Activated CD4-positive, alpha-beta T cell treated with anti-CD3 and anti-CD28 coated beads, Interleukin-2, amount 50 U/mL, for 1 hour (primary cell): ENCODE measurements at places on chromosomes 16 and 17.

- no peak for DNase-seq
These were observed 20.5 kb upstream of the METTL16 start for GRCh38 chr17:2532146-2532720.

DNA sequence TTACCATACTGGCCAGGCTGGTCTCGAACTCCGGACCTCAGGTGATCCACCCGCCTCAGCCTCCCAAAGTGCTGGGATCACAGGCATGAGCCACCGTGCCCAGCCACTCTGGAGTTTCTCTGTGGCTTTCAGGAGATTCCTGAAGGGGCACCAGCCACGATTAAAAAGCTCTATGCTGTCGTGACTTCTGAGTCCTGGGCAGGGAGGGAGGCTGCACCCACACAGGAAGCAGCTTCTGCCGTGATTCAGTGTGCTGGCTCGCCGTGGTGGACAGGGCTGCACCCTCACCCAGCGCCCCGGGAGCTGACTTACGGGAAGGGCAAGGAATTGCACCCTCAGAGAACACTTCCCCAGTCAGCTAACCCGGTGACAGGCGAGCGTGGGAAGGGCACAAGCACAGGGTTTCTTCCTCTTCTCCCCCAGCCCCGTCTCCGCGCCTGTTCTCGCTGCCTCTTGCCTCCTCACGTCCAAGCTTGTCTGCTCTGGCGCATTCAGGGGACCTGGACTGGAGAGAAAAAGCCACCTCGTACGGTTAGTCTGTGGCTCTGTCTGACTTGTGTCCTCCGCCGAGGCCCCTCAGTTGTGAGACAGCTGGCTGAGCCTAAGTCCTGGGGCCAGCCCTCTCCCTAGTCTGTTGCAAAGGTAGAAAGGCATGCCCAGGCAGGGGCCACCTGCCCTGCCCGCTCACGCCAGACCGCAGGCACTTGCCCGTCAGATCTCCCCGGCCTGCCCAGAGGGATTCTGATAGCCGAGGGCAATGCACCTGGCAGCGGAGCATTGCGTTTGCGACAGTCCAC lies 145.0 kb downstream of the SEC14L1 start:
- DNase-seq, result no peak

- no peak for DNase-seq
These were observed 2.8 kb downstream of the HAGH start for GRCh38 chr16:1823821-1824220.

GRCh38 chr17:20141198-20141972 lies 132.2 kb downstream of the SPECC1 start:
- no peak for DNase-seq

DNA sequence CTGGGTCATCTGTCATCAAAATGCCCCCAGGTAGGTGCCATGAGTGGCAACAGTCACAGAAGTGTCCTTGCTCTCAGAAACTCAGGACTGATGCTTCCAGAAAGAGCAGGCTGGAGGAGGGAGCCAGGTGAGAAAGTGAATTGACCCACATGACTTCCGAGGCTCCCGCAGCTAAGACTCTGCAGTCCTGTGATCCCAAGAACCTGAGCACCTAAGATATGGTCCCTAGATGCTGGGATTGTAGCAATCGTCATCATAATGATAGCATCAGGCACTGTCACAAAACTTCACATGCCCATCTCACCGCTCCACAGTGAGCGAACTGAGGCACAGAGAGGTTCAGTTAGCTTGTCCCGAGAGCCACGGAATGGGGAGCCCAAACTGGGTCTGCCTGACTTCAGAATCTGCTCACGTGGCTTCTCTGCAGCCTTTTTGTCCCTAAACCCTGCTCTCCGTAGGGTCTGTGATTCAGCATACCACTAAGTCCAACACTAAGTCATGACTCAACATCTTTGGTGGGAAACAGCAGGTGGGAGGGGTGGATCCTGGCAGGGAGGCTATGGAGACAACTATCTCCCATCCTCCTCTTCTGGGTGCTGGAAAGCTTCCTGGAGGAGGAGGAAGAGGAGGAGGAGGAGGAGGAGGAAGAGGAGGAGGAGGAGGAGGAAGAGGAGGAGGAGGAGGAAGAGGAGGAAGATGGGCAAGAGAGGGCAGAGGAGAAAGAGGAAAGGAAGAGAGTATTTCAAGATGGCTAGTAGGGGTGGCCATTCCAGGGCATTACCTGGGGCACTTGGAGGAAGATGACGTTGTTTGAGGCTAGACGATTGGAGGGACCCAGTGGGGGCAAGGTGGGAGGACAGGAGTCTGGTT lies 55.5 kb upstream of the DLX4 start:
- no peak for DNase-seq

GRCh38 chr17:71107136-71107535 lies 937.8 kb downstream of the KCNJ2 start:
- DNase-seq, result no peak

DNA sequence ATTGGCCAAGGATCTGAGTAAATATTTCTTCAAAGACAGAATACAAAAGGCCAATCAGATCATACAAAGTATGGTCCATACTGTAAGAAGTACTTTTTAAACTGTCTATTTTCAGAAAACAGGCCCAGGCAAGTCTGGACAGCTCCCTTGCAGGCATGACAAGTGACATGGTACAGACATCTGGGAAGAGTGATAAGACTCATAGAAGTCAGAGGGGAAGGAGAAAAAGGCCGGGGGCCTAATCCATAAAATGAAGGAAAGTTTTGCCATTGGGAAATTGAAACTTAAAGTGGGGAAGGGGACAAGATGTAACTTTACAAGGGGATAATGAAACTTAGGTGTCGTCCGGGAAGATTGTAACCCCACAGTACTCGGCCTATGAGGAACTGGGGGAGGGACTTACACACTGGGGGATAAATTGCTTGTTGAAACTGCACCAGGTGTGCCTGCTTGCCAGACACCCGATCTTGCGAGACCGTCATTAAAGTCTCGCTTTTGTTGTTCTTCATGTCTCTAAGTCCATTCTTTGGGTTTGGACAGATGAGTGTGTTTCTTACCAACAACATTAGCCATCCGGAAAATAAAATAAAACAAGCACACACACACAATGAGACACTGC lies 684.0 kb downstream of the CDH11 start:
- no peak for DNase-seq

- no peak for DNase-seq
These were observed 821.1 kb upstream of the EEF2KMT start for GRCh38 chr16:5918567-5919130.

DNA sequence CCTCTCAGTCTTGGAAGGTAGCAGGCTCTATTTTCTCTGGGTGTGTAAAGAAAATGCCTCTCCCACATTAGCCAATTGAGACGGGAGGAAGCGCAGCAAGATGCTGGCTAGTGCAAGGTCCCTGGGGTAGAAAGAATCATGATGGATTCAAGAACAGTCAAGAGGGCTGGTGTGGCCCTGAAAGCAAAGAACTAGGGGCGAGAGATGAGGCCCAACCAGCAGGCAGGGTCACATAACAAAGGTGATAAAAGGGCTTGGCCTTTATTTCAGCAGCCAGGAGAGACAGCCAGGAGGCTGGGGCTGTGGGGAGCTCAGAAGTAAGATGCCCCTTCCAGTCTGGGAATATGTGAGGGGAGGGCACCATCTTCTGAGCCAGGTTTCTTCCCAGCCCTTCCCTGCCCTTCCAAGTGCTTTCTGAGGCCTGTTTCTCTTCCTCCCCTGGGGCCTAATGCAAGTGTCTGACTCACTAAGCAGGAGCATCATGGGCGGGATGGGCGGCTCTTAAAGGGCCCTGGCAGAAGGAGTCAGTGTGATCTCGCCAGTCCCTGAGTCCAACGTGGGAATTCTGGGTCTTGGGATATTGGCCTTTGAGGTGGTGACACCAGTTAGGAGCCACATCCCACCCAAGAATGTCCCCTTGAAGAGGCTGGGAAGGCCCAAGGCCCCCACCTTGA lies 3.9 kb upstream of the NLRC5 start:
- DNase-seq, result no peak

- DNase-seq, result no peak
These were observed 1.9 kb downstream of the CLEC16A start for GRCh38 chr16:10946308-10946707.

DNA sequence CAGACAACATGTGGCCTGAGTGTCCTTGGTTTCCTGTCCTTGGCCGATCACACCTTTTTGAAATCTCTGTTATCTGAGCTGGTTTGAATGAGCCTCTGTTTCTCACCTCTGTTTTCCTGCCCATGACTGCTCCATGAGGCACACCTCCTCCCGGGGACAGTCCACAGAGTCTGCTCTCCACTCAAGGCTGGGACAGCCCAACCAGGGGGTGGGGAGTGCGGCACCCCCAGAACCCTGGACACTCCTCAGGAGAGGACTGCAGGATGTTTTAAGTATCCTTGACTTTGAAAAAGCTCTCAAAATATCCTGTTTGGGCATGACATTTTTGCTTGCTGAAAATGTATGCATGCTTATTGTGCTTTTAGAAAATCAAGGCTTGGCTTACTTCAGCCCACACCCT lies 333.0 kb upstream of the N4BP1 start:
- no peak for DNase-seq

DNA sequence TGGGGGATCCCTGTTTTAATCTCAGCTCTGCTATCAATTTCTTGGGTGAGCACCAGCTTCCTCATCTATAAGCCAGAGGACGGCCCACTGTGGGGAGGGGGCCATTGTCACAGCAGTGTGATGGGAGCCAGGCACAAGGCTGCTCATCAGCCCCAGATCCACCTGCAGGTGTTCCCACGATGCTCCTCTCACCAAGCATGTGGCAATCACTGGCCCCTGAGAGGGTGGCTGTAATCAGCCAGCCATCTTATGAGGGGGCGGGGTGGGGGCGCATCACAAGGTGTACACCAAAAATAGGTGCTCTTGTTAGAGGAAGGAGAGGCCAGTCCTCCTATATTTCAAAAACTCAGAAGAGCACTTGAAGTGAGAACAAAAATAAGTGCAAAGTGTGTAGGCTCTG lies 31.2 kb downstream of the HNF1B start:
- no peak for DNase-seq

DNA sequence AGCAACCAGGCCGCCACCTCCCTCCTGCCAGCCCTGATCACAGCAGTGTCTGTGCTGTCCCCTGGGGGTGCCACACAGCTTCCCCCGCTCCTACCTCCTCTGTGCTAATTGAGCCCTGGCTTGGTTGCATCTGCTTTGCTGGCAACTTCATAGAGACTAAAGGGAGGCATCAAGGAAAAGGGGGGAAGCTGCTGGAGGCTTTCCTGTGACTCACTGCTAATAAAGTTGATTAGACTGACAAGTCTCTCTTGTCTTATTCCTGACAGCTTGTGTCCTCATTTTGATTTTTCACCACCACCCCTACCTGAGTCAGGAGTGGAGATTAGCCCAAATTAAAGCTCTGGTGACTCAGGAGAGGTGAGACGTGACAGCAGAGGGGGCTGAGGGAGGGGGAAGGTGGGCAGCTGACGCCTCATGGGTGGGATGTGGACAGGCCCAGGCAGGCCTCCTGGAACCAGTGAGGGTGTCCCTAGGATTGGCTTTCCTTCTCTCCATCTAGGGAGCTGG lies 310.0 kb downstream of the CBLN1 start:
- DNase-seq, result no peak

DNA sequence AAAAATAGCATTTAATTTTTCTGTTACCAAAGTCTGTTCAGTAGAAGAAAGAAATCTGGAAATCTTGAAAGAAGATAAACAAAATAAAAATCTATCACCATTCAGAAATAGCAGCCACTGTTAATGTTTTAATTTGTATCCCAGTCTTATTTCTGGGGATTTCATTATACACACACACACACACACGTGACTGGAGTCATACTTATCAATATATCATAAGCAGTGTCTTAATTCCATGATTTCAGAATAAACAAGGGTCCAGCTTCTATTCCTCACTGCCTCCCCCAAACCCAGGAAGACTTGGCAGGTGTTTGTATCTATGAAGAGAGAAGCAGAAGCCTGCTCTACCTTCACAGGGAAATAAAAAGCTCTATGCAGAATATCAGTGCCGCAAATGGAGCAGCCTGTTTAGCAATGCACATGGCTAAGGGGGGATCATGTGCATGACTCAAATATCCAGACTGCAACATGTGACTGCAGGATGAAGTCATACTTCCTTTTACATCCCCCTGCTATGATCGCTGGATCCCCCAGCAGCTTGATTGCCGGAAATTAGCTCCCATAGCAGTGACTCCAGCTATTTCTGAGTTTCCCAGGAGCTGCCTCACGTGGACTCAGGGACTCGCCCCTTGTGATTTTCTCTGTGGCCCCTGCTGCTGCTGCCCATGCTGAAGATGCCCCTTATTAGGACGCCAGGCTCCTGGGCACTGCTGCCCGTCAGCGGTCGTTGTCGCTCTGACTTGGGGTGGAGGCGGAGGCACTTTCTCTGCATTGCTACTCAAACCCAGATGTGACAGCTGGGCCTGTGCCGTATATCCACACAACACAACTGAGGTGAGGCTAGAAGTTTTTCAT lies 341.0 kb downstream of the CPPED1 start:
- no peak for DNase-seq

- no peak for DNase-seq
These were observed 79.3 kb upstream of the ARL4D start for GRCh38 chr17:43319293-43320124.

DNA sequence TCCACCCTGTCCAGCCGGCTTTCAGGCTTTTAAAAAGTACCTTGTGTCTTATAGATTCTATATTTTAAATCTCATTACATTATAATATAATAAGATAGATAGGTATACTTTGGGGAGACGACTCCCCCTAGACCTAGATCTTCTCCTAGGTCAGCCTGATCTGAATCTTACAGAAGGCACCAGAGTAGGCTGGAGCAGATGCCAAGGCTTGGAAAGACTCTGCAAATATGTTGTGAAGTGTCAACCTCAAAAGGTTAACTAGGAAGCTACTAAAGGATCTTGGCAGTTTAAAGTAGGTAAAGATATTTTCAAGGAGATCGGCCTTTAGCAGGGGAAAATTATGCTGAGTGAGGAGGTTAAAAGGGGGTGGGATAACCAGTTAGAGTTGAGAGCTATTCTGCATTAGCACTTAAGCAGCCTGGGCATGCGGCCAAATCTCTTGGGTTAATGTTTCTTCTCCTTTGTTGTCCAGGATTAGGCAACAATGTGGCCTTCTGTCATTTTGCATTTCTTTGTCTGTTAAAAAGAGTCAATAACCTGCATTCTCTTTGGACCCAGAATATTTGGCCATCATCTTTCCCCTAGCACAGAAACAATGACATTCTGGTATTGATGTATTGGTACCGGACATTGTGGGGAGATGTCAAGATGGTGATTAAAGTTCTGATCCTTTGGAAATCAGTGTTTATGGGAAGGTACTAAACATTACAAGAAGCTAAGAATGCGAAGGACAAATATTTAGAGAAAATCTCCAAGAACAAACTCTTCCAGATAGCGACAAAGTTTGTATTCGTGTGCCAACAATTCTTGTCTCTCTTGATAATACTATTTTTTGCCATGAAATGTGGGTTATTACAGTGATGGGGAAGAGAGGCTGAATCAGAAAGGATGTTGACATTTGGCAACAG lies 51.2 kb upstream of the DHX40 start:
- no peak for DNase-seq

DNA sequence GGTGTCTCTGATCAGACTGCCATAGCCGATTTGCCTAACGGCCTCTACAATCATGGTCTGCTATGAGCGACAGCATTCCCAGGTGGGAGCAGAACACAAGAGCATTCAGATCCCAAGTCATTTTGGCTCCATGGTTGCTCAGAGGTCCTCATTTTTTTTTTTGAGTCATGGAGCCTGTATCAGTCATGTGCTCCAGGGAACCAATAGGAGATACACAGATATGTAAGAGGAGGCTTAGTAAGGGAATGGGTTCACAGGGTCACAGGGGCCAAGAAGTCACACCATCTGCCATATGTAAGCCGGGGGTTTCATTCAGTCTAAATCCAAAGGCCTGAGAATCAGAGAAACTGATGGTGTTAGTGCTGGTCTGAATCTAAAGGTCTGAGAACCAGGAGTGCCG lies 36.8 kb downstream of the CPPED1 start:
- DNase-seq, result no peak

- no peak for DNase-seq
These were observed 22.5 kb downstream of the VPS53 start for GRCh38 chr17:692116-692515.
